ENCODE measurements at places on chromosomes 7 and 10.

GRCh38 chr10:92183199-92183598 is 107.7 kb downstream of the CPEB3 start:
- DNase-seq, result no peak

GRCh38 chr7:75961218-75961617 is 33.2 kb downstream of the TMEM120A start:
- no peak for DNase-seq

- no peak for DNase-seq
These were observed 9.4 kb upstream of the PPIA start for GRCh38 chr7:44787041-44787440.

GRCh38 chr10:55065185-55065584 is 264.2 kb upstream of the PCDH15 start:
- DNase-seq, result peak; percentile 3

- DNase-seq, result no peak
These were observed 25.2 kb downstream of the SFTPD start for GRCh38 chr10:79923669-79924068.

DNA sequence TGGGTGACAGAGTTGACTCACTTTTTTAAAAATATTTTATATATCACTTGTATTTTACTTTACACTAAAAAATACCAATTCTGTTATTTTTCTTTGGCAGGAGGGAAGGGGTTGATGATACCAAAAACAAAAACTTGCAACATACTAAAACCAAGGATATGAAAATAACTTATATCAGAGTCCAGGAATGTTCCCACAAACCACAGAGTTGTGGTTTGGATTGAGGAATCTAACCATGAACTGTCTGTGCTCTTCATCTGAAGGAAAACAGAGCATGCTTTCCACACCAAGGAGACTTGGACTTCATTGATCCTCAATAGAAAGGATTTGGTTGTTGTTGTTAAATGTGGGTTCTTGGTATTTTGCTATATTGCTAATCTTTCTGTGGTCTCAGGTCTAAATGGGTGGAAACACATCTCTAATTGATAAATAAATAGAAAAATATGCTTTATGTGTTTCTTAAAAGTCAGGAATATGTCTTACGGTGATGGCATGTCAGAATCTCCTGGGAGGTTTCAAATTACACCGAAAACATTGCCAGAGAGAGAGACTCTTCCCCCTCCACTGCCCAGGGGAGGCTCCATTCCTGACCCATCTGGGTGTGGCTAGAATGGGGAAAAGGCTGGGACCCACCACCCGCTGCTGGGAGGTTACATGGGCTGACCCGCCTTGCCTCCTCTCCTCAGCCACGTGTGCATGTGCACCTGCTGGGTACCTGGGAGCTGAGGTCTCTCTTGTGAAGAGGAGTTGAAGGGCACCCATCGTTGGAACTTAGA is 46.9 kb upstream of the STK17A start:
- no peak for DNase-seq

DNA sequence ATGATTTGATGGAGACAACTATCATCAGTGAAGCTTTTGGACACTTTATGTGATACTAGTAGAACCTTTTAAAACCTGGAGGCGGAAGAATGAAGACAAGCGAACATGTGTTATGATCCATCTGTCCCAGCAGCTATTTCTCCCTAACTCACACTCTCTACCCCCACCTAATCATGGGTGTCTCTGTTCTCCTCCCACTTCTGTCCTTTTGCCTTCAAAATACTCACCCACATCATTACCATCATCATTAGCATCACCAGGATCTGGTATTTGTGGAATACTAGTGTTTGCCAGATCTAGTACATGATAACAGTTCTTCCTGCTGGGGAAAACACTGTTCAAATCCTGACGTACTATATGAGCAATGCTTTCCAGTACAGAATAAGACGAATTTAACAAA is 287.7 kb downstream of the DOCK4 start:
- DNase-seq, result no peak

DNA sequence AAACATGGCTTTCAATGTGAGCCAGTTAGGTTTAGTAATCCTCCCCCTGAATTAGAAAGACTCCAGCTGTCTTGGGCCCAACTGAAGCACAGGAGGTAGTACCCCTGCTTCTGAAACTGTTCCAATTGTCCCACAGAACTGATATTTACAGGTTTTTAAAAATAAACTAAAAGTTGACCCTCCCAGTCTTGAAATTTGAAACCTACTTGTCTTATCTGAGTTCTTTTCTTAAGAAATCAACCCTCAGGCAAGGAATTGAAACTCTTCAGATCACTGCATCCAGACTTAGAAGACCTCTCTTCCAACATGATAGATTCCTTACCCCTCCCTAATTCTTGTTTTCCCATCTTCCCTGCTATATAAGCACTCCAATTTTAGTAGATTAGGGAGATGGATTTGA is 13.3 kb upstream of the ARHGAP21 start:
- no peak for DNase-seq

- no peak for DNase-seq
These were observed 26.1 kb upstream of the FAM221A start for GRCh38 chr7:23653942-23654341.

DNA sequence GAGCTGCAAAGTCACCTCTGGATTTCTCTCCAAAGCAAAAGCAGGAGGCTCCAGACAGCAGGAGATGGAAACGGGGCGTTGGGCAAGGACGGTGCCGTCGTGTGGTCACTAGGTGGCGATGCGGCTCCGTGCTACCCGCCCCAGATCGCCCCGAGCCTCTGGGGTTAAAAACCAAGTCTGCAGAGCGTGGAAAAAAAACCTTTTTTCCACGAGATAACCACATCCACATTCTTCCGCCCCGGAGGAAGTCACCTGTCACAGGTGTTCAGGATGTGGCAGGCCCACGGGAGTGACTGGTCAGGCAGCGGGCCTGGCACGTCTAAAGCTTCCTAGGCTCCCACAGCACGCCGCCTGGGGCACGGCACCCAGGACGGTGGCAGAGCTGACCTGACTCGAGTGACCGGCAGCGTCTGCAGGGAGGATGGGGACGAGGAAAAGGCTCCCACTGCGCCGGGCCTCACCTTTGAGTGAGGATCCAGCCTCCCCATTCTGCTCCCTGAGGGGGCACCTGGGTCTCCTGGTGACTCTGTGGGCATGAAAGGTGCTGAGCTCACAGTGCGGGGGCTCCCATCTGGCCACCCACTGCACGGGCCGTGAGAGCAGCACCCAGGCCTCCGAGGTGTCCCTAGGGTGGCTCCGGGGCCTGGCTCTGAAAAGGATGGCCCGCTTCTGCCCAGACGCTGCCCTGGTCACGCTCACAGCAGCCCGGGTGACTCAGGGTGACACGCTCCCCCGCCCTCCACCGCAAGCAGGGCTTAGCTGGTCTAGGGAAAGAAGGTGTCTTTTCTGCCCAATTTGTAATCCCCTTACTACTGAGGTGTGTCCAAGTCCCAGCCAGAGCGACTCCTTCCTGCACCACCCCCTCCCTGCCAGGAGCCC is 71.3 kb upstream of the TNRC18 start:
- DNase-seq, result peak; percentile 98

DNA sequence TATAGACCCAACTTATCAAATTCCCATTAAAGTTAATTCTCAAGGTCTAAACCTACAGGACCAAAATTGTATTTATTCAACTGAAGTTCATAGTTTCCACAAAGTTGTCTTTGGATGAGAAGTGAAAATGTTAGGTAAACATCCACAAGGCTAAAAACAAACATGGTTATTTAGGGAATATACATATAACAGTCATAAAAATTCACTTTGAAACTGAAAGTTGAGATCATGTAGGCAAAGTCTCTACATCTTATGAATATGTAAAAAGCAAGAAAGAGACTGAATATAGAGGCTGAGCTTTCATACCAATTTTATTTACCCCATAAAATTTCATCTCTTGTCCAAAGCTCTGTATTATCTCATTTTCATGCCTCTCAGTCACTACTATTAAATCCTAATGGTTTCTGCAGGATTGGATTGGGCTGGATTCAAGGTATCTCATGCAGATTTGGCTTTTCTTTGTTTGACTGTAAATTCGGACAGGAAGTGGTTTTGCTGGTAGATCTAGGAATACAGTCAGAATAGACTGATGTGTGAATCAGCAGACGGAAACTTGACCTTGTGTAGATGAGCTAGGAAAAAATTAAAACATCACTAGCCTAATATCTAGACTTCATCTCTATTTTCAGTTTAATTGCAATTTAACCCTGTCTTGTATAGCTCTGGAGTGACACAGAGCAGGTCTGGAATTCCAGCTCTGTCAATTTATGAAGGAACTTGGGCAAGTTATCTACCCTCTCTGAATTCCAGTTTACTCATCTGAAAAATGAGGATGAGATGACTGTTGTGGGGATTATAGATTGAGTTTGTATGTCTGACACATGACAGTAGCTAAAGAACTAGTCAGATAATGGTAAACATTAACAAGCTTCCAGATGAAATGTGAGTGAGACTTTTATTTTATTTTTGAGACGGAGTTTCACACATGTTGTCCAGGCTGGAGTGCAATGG is 27.3 kb upstream of the SKAP2 start:
- DNase-seq, result no peak

GRCh38 chr7:16774986-16775385 is 21.4 kb downstream of the TSPAN13 start:
- DNase-seq, result no peak

- DNase-seq, result no peak
These were observed 264.0 kb upstream of the PRKCQ start for GRCh38 chr10:6843894-6844650.

DNA sequence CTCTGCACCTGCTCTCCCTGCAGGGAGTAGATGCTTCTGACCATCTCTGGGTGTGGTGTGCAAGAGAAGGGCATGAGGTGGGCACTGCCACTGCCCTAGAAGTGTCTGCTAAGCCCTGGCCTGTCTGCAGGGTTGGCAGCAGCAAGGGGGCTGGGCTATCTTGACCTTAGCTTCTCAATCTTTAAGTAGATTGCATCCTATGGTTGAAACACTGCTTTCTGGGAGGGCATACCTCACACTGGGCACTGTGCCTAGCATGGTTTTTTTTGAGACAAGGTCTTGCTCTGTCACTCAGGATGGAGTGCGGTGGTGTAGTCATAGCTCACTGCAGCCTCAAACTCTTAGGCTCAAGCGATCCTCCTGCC is 54.9 kb downstream of the CLIP2 start:
- DNase-seq, result no peak

GRCh38 chr7:33604056-33604455 is 301.3 kb upstream of the BMPER start:
- DNase-seq, result no peak

DNA sequence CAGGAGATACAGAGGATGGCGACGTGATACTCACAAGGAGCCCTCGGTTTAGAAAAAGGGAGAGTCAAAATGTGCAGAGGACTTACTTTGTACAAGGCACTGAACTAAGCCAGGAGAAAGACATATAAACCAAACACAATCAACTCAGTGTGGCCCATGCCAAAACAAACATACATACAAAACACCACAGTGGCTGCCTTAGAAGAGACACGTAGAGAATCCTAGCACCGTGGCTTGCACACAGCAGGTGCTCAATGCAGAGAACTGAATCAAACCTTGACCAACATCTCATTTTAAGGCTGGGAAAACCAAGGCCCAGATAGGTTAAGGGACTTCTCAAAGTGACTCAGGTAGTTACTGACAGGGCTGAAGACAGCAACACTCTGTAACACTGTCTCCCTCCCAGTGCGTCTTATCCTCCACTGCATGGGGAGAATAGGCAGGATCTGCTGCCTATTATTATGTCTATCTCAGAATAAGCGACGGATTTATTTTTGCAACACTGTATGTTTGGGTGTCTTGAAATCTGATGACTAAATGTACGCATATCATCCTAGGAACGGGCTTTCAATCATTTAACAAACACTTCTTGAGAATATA is 11.0 kb downstream of the SORBS1 start:
- no peak for DNase-seq

GRCh38 chr7:12161146-12161545 is 49.9 kb upstream of the TMEM106B start:
- no peak for DNase-seq

DNA sequence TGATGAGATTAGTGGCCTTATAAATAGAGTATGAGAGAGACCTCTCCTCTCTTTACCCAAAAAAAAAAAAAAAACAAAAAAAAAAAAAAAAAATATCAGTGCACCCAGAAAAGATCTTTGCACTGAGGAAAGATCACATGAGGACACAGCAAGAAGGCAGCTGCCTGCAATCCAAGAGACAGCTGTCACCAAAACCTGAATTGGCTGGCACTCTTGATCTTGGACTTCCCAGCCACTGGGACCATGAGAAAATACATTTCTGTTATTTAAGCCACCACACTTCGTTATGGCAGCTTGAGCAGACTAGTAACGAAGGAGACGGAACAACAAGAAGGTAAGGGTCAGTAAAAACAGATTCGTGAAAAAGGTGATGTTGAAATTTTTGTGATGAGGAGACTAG is 47.0 kb downstream of the TMEM106B start:
- no peak for DNase-seq

- no peak for DNase-seq
These were observed 97.7 kb upstream of the TMEM196 start for GRCh38 chr7:19871102-19871501.

GRCh38 chr7:125098377-125098970 is 168.8 kb upstream of the POT1 start:
- no peak for DNase-seq

DNA sequence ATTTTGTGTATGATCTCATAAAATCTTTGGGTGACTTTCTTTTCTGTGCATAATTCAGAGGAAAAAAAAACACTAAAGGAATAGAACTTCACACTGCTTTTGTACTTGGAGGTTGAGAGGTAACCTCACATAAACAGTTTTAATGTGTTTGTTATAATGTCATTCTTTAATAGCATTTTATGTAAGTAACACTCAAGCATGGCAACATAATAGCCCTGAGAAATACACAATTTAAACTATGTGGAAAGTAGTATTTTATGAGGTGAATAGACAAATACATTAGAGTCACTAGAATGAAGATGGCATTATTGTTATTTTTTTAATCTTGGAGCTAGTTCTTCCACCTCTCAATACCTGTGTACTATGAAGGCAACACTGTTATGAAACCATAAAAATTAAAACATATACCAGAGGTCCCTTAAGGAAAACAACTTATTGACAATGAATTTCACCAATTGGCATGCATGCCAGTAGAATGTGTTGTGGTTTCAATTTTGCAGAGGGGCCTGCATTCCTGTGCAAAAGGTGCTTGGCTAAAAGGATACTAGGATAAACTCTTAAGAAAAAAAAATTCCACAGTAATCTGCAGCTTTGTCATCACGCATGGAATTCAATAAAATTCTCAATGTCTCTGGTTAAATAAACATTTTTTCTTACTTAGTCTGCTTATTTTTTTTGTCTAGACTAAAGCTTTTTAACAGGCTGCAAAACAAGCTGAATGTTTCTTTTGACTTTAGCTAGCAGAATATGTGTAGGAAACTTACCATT is 102.5 kb downstream of the CD36 start:
- DNase-seq, result no peak

DNA sequence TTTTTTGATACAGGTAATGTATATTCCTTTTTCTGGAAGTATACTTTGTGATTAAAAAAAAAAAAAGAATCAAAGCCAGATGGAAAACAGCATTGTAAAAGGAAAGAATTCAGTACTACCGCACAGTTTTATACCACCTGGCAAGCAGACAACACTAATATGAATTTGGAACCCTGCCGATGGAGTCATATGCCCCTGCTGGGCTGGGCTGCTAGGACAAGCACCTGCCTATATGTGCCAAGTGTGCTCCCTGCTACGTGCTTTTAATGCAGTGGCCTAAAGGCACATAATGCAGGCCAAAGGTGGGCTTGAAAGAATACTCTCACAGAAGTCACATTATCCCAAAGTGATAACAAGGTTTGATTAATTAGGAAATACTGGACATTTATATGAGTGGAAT is 29.8 kb upstream of the WAC start:
- no peak for DNase-seq
